ENCODE measurements at places on chromosomes 3 and 15.

GRCh38 chr15:63191895-63192618, 2.7 kb downstream of the RAB8B start:
- peak; percentile 64 for DNase-seq

DNA sequence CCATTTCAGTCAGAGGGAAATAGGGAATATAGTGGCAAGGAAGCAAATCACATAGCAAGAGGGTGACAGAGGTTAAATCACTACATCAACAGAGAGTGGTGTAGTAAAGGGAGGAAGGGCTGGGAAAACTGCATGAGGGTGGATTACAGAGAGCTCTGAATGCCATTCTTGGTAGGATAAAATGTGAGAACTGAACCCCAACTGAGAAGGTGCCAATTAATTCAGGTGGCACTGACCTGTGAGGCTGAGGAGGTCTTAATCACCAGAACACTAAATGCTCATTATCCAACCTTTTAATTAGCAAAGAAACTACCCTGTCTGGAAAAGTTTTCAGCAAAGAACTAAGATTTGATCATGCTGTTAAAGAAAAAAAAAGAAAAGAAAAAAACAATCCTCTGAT, 202.7 kb downstream of the LRRN1 start:
- no peak for DNase-seq

GRCh38 chr3:134143828-134144401, 106.7 kb downstream of the RYK start:
- no peak for DNase-seq

GRCh38 chr3:127849368-127849767, 27.1 kb upstream of the MGLL start:
- DNase-seq, result no peak

DNA sequence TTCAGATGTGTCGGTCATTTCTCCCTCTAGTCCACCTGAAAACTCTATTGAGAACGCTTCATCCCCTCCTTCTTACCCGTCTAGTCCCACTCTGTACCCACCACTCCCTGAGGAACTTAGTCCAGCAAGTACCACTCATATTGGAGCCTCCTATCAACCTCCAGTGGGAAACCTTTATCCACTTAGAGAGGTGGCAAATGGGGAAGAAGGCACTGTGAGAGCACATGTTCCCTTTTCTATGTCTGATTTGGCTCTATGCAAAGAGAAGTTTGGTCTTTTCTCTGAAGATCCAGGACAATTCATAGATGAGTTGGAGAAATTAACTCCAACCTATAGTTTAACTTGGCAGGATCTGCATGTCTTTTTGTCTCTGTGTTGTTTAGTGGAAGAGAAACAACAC, 17.0 kb upstream of the RPN1 start:
- no peak for DNase-seq

DNA sequence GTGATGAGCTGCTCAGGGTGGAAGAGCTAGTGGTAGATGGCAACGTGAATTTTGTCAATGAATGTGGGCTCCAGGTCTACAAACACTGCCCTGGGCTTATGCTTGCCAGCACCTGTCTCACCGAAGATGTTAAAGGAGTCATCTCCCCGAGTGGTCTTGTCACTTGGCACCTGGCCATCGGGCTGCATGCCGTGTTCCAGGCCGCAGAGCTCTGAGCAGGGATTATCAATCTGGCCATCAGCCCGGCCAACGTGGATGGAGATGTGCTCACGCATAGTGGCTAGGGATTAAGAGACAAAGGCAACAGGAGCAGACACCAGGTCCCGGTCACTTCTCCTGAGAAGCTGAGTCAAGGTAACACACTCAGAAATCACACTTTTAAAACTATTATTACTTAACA, 54.8 kb upstream of the ACTC1 start:
- no peak for DNase-seq

DNA sequence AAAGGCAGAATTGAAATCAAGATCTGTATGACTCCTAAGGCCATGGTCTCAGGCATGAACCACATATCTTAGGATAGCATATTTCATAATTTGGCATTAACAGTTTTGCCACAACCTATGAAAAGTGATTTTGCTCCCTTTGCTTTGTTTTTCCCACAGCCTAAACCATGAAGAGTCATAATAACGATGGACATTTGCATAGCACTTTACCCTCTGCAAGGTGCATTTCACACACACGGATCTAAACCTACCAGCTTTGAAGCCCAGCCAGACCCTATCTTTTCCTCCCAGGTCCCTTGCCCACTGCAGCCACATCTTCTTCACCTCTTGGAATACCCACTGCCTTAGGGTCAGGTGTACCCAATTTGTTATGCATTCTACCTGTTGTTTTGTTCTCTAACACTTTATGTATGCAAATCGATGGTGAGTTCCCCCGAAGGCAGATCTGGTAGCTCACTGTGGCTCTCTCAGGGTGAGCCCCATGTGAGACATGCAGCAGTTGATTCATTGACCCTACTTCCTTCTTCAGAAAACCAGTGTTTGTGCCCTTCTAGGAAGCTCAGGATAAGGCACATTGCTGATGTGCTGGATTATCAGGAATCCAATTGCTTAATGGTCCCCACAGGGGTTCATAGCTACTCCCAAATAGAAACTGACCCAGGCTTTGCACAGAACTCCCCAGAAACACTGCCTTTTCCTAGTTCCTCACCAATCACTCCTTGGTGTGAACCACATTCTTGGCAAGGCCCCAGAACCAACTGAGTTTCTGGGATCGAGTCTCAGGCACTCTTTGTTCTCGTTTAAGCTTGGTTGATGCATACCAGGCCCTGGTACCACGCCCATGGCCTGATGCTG, 8.7 kb downstream of the ARHGAP31 start:
- no peak for DNase-seq

DNA sequence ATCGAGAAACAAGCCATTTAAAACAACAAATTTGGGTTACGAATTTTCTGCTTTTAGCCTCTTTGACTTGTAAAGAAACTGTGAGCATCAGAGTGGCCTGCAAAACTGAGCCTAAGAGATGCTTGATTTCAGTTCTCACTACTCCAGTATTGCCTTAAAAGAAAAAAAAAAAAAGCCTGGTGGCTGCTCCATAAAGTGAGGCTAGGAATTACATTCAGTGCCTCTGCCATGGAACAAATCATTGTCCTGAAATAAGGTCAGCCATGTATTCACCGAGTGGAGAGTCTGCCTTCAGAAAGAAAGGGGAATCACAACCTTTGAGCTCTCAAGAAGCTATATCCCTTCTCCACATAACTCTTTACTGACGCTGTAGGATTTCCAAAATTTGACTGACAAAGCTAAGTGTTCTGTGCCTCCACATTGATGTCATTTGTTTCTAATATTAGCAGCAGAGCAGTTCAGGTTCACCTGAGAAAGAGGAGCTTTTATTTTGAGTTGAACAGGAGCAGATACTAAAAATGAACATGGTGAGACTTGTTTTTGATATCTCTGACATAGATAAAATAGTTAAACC, 137.3 kb downstream of the SSR3 start:
- DNase-seq, result no peak

DNA sequence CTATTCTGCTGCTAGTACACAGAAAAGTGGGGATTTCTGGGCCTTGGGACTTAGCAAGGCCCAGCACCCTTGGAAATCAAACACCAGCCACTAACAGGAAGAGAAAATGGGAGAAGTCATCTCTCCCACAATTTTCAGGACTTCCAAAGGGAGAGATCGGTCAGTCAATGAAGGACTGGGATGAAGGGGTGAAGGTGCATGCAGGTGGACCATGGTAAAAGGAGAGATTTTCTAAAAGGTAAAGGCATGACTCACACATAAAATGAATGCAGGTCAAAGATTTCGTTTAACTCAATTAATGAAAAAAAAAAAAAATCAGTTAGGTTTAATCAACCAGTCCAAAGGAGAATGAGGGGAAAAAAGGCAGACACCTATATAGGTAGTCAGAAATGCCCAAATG, 176.4 kb upstream of the PROK2 start:
- DNase-seq, result no peak

DNA sequence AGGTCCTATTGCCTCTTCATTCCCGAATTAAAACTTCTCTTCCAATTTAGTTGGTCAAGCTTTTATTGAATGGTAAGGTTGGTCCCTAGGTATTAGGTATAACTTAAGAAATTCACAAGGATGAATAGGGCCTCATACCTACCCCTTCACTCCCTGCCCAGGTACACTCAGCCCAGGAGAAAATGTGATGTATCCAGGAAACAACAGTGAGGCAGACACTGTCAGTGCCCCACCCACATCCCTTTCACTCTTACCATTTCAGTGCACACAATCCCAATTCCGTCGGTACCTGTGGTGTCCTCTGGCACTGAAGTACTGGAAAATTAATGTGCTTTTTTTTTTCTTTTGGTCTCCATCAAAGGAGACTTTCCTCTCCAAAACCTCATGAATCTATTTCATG, 10.5 kb upstream of the C3orf49 start:
- DNase-seq, result no peak

GRCh38 chr3:190601622-190602021, 87.7 kb downstream of the IL1RAP start:
- no peak for DNase-seq

DNA sequence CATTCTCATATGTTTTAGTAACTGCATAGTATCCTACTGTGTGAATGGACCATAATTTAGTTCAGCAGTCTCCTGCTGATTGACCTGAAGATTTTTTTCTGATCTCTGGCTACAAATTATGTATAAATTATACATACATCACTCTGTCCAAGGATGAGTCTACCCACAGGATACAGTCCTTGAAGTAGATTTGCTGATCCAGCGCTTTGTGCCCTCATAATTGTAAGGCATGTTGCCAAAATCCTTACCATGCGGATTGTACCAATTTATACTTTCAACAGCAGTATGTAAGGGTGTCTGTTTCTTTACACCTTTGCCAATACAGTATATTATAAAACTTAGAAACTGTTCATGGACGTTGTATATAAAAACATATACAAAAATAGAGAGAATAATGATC, 46.5 kb downstream of the ACAA1 start:
- DNase-seq, result no peak

- DNase-seq, result peak; percentile 43
Measured at GRCh38 chr15:99826157-99826780, 93.0 kb upstream of the LYSMD4 start.

DNA sequence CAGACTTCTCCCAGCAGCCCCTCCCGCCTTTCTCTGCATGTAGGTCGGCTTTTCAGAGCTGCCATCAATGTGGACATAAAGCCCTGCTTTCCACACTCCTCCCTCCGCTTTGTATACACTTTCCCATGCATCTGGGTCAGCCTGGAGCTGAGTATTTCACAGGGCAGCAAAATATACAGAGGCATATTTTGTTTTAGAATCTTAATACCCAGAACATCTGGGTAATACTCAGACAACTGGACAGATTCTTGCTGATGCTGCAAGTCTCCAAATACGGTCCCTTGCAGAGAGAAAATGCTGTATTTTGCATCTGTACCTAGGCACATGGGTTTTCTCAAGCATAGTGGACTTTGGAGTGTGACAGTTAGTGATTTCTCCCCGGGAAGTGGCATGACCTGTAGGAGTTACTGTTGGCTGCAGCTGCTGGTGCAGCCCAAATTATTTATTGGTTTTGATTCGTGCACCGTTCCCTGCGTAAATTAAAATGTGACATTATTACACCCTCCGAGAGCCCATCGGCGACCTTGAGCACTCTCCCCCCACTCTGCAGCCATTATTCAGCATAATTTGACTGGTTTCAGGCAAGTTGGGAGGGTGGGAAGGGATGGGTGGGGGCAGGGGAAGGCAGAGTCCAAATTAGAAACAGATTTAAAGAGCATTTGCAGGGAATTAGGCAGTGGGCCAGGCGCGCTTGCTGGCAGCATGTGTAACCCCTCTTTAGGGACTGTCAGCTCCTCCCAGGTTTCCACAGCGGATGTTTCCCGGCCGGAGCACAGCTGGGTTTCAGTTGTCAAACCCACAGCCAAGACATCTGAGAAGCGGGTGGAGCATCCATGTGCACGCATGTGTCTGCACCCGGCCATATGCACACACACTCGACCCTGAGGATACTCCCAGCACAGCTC, 100.8 kb downstream of the CPN2 start:
- DNase-seq, result no peak

- DNase-seq, result peak; percentile 16
Measured at GRCh38 chr3:179882292-179882691, 154.4 kb downstream of the PEX5L start.

- no peak for DNase-seq
Measured at GRCh38 chr15:40092256-40092978, 16.3 kb downstream of the BMF start.

GRCh38 chr3:37444696-37445095, 270.3 kb upstream of the LRRFIP2 start:
- no peak for DNase-seq

DNA sequence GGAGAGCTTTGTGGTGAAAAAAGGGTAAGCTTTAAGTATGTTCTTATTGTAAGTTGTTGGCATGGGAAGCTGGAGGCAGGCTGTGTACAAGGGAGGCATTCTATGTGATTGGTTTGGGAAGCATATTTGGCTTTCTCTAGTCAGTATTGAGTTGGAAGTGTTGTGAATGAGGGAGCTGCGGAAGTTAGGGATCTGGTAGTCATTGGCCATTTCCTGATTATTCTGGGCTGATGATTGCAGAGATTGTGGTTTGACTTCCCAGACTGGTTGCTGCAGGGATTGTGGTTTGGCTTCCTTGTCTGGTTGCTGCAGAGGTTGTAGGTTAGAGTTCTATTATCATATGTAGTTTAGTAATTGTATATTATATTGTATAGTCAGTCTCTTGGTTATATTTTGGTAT, 21.0 kb downstream of the STXBP5L start:
- DNase-seq, result no peak

GRCh38 chr3:128353361-128353965, 113.2 kb downstream of the DNAJB8 start:
- DNase-seq, result no peak

GRCh38 chr15:98174286-98174685, 213.8 kb downstream of the ARRDC4 start:
- no peak for DNase-seq

DNA sequence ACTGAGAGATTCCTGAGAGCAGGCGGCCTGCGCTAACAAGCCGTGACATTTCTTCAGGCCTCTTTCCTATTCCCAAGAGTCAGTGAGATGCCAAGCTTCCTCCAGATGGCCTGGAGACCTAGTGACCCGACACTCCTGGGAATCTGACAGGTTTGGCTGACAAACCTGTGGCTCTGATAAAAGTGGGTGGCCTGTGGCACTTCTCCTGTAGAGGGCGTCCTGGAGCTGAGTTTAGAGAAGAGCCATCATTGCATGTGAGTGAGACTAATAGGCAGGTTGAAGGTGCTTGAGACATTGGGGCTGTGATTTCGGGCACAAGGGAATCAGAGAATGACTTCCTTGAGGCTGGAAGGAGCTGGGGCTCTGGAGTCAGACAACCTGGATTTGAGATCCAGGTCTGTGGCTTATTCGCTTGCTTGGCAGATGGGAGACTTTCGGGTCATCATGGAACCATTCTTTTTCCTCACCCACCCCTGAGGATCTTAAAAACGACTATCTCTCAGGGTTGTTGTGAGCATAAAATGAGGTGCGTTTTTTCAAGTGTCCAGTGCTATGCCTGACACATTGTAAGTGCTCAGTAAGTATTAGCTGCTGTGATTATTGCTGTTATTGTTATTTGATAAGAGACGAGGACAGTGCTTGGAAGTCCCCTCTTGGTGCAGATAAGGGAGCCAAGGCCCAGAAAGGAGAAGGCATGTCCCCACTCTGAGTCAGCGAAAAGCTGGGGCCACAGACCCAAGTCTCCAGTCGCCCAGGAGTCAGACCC, 77.2 kb downstream of the SCN10A start:
- DNase-seq, result peak; percentile 55
